ENCODE measurements at places on chromosomes 4 and X.
A peak's percentile ranks its signal among the peaks of the same experiment; 100 is the strongest.

- DNase-seq: no peak
These were observed 77.0 kb upstream of the DCTD start for GRCh38 chr4:182994171-182994570.

GRCh38 chr4:106032851-106033286 is 137.6 kb downstream of the NPNT start:
- DNase-seq: peak; percentile 74

GRCh38 chr4:163558539-163559044 is 64.1 kb downstream of the TMA16 start:
- DNase-seq: no peak

- peak; percentile 8 for DNase-seq
These were observed 223.4 kb upstream of the PRPS2 start for GRCh38 chrX:12567857-12568256.

DNA sequence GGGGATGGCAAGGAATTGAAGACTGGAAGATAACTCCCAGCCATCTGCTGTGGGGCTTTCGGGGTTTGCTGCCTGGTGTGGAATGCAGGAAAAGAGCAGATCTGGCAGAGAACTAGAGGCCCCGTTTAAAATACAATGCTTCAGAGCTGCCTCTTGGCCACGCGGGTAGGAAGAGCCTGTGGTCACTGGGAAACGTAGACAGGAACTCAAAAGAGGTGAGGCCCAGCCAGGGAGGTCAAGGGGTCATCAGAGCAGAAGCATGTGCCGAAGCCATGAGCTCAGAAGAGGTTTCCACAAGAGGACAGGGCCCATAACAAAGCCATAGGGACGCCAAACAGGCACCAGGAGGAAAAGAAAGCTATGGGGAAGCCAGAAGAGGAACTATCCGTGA is 14.5 kb upstream of the STS start:
- DNase-seq: no peak

Data from fibroblast of skin of back (primary cell).